Activated CD4-positive, alpha-beta T cell treated with anti-CD3 and anti-CD28 coated beads, Interleukin-2, amount 10 ng/mL, durations not matched to agents 24 days and 14 days (primary cell): ENCODE measurements at places on chromosomes 2 and 18. TPM values are rescaled to one million over a fixed set of nuclear protein-coding genes. Genes with fewer than 3 reads are reported as not detected.

DNA sequence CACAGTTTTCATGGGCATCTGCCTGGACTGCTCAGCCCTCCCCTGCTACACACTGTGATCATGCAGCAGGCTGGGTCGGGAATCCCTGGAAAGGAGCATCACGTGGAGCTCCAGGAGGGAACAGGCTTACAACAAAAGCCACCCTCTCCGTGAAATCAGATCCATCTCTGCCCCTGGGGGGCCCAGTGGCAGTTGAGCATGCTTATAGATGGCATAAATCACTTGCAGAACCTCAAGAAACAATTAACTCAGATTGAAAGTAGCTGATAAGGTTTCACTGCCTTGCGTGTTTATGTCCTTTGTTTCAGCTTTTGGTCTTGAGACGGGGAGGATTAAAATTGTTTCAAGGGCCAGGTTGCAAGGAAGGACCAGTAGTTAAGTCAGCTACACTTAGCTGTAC is 354.8 kb upstream of the MEIS1 start:
- DNase-seq: no peak

GRCh38 chr2:25252291-25253152 is 84.1 kb upstream of the POMC start:
- peak; percentile 89 for DNase-seq

GKN2 gene
- not detected in 2 replicates for total RNA-seq

GRCh38 chr18:56089612-56090258 is 501.7 kb upstream of the TCF4 start:
- DNase-seq: no peak

DNA sequence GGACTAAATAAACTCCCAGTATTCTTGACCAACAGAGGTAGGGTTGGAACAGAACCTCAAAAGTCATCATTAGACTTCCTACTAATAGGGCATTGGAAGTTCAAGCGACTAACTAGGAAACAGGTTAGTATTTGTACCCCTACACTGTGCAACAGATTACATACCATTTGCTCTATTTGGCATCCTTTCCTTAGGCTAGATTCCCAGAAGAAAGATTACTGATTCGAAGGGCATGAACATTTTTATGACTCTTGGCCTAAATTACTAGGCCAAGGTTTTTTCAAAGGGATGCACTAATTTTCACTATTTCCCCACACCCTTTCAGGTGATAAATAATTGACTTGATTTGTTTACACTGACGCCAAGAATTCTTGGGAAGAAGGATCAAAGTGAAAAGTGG is 104.8 kb upstream of the CYP1B1 start:
- DNase-seq: no peak

KLHL41 gene
- total RNA-seq: 0.07 TPM in 1 of 2 replicates, not detected in the other

DNA sequence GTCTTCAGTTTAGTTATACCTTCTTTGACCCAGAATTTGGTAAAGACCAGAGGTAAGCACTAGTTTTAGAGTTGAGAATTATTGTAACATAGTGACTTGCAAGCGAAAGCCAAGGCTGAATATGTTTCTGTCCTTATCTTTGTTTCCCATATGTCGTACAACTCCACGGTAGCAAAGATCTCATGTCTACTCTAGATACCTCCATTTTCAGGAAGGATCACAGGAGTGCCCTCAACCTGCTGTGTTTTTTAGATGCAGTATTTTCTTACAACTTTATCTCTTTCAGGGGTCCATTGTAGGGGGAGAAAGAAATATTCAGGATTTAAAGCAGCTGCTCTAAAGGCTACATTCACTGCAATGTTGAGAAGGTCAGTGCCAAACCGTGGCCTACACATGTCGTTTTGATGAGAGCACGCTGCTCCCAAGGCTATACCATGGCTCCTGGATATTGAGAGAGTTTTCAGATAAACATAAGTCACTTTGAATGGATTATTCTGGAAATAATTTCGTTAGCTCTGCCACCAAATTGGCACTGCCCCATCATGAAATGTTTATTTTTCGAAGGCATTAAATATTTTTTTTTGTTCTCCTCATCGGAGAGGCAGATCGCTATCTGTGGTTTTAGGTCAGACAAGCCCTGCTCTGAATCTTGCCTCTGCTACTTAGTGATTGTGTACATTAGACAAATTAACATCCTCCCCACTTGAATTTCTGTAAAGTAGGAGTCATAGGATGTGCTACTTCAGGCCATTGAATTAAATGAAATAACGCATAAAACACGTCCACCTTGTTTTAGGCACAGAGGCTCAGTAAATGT is 2.1 kb downstream of the RHBDD1 start:
- DNase-seq: no peak

- DNase-seq: no peak
Observed at GRCh38 chr2:69567909-69568300, 75.6 kb downstream of the AAK1 start.

- DNase-seq: no peak
Observed at GRCh38 chr2:176002688-176003210, 682 bp upstream of the LNPK start.

POTEF gene
- total RNA-seq: not detected in 2 replicates

RPRD1A gene
- 24.6 and 27.4 TPM in 2 replicates for total RNA-seq

DNA sequence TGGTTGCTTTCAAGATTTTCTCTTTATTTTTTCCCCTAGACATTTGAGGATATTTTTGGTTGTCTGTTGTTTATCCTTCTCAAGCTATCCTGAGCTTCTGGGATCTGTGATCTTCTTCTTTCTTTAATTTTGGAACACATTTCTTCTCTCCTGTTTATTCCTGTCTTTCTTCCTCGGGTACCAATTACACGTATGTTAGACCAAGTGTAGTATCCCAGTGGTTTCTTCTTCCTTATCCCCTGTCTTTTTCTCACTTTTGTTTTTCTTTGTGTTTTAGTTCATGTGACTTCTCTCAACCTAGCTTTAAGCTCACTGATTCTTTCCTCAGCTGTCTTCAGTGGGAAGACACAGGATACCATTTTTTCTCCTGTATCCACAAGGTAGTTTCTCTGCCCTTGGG is 120.0 kb downstream of the GALR1 start:
- no peak for DNase-seq

DNA sequence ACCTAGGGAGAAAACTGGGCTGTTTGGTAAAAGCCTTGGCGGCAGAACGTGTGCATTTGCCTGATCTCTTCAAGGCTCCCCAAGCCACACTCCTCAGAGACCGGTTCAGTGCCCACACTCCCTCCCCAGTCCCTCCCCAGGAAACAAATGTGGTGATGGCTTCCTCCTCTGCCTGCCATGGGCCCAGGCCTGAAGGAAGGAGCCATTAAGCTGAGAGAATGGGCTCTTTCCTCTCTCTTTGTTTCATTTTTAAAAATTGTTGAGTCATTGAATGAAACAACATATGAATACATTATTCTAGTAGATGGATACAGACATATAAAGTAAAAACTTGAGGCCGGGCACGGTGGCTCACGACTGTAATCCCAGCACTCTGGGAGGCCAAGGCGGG is 50.6 kb upstream of the YWHAQ start:
- peak; percentile 84 for DNase-seq

GRCh38 chr2:127361929-127362885 is 25.6 kb downstream of the MAP3K2 start:
- no peak for DNase-seq

- no peak for DNase-seq
Observed at GRCh38 chr2:152618193-152618564, 99.1 kb downstream of the PRPF40A start.
